ENCODE measurements at places on chromosomes 12 and 14.

DNA sequence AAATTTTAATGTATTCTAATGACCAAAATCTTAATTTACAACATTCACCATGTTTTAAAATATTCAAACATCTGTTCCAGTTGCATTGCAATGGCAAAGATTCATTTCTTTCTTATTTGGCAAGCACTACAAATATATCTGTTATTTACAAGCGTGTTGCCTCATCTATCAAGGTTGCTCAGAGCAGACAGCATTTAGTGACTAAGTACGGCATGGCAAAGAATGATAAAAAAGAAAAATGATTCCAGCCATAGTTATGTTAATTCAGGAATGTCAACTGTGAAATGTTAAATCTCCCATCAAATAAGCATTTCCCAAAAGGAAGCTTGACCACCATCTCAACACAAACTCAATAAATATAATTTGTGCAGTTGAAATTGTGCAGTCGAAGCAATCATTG lies 312.1 kb downstream of the SEC23A start:
- DNase-seq = no peak

GRCh38 chr12:1262011-1262410 lies 271.0 kb downstream of the ERC1 start:
- DNase-seq = no peak

DNA sequence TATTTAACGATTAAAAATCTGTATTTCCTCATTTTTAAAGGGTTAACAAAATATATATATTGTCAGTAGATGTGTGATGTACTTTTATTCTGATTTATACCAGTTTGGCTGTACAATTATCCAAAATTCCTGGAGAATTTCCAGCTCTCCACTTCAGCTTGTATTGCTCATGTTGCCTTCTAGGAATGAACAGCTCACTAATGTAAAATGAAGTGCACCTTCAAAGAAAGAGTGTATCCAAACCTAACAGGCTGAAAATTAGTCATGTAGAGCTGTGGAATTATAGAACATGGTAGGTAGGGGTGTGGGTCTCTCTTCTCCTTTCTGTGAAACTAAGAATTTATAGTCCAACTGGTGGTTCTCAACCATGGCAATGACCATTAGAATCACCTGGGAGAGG lies 362.0 kb downstream of the ETNK1 start:
- DNase-seq = no peak

- DNase-seq = no peak
Observed at GRCh38 chr12:4991373-4991772, 52.3 kb upstream of the KCNA5 start.

GRCh38 chr14:40630471-40630870 lies 976.2 kb upstream of the LRFN5 start:
- DNase-seq = no peak

GRCh38 chr14:95548328-95548929 lies 13.6 kb downstream of the GLRX5 start:
- DNase-seq = no peak

Data from activated CD4-positive, alpha-beta T cell treated with anti-CD3 and anti-CD28 coated beads, Interleukin-2, amount 50 U/mL, for 1 hour (primary cell).